Breast epithelium (tissue), 4 donors: ENCODE measurements at places on chromosomes 4 and X. TPM values are rescaled to one million over a fixed set of nuclear protein-coding genes. Genes with fewer than 3 reads are reported as not detected.
A peak's percentile ranks its signal among the peaks of the same experiment; 100 is the strongest.

Gene POU3F4
- total RNA-seq = not detected

Gene PCDH19
- total RNA-seq = 2.6 TPM

GRCh38 chr4:124710911-124711310 is 1.6 kb downstream of the ANKRD50 start:
- H3K4me3 ChIP-seq = peak overlapping the region; percentile 87
- no peaks in the 10 kb centered on the region for H3K36me3 ChIP-seq
- H3K27ac ChIP-seq = peak overlapping the region; percentile 99
- H3K27me3 ChIP-seq = no peaks in the 10 kb centered on the region

DNA sequence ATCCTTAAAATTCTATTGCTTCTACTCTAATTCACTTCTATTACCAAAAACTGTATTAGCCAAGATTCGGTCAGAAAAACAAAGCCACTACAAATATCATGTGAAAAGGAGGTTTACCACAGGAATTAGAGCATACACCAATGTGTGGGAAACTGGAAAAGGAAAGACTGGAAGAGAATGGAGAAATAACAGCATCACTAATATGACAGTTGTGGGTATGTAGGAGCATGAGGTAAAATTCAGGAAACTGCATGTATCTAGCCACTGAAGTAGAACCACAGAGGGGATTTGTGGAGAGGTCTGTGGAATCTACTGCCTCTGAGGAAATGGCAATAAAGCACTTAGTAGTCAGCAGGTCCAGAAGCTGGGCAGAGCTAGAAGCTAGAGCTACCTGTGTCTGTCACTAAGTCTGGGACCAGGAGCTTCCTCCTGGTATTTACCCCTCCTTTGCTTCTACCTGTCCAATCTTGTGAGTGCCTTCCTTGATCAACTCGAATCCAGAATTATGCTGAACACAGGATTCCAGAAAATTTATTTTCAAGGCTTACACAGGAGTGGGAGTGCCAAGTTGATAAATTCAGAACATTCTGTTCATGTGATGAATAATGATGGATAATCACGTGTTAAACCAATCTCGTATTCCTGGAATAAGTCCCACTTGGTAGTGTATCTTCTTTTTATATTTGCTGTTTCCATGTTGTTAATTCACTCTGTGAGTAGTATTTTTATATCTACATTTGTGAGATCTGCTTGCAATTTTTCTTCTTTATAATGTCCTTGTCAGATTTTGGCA is 52.6 kb downstream of the NAF1 start:
- H3K27me3 ChIP-seq = no peaks in the 10 kb centered on the region
- DNase-seq = no peak
- H3K4me3 ChIP-seq = no peak overlapping the region
- no peaks in the 10 kb centered on the region for H3K36me3 ChIP-seq
- no peaks in the 10 kb centered on the region for H3K4me1 ChIP-seq
- H3K27ac ChIP-seq = no peak overlapping the region

DNA sequence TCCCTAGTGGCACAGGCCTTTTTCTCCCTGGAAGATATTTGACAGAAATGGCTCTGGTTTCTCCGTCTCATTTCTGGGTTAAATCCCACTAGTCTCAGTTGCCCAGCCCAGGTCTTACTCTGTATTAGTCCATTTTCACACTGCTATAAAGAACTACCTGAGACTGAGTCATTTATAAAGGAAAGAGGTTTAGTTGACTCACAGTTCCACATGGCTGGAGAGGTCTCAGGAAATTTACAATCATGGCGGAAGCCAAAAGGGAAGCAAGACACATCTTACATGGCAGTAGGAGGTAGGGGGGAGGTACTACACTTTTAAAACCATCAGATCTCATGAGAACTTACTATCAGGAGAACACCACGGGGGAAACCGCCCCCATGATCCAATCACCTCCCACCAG is 81.9 kb downstream of the FHDC1 start:
- no peak for DNase-seq
- no peak overlapping the region for H3K4me3 ChIP-seq
- no peaks in the 10 kb centered on the region for H3K27me3 ChIP-seq
- no peaks in the 10 kb centered on the region for H3K4me1 ChIP-seq

GRCh38 chr4:125244848-125245450 is 69.8 kb upstream of the FAT4 start:
- no peak overlapping the region for H3K4me3 ChIP-seq
- DNase-seq = no peak
- H3K36me3 ChIP-seq = no peaks in the 10 kb centered on the region
- no peak overlapping the region for H3K27ac ChIP-seq

- DNase-seq = no peak
- no peak overlapping the region for H3K27ac ChIP-seq
- H3K27me3 ChIP-seq = no peaks in the 10 kb centered on the region
- H3K4me1 ChIP-seq = no peaks in the 10 kb centered on the region
- no peaks in the 10 kb centered on the region for H3K36me3 ChIP-seq
- H3K4me3 ChIP-seq = no peak overlapping the region
Measured at GRCh38 chr4:1821679-1822567, 28.8 kb downstream of the FGFR3 start.

Gene MAGEC1
- total RNA-seq = not detected

Gene TMEM150C
- 46.7 TPM for total RNA-seq

- H3K27me3 ChIP-seq = peaks cover 47% of the 10 kb centered on the region
- no peak overlapping the region for H3K4me3 ChIP-seq
- H3K27ac ChIP-seq = no peak overlapping the region
- no peaks in the 10 kb centered on the region for H3K4me1 ChIP-seq
Measured at GRCh38 chrX:25144043-25144940, 128.5 kb upstream of the ARX start.

DNA sequence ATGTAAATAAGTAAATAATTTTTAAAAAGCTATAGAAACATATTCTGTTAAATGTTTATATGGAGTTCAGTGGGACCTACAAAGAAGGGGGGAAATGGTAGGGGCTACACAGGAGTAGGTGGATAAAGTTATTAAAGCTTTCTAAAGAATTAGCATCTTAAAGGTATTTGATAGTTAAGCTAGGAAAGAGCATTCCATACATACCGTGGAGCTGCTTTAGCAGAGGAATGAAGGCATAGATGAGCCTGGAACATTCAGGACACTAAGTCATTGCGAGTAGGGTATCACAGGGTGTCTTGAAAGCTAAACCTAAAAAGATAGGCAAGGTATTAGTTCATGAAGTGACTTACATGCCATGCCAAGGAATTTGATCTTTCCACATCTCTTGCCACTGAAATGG is 60.4 kb downstream of the SLC10A6 start:
- no peaks in the 10 kb centered on the region for H3K36me3 ChIP-seq
- no peaks in the 10 kb centered on the region for H3K27me3 ChIP-seq

Gene ARSJ
- total RNA-seq = 1.1 TPM

DNA sequence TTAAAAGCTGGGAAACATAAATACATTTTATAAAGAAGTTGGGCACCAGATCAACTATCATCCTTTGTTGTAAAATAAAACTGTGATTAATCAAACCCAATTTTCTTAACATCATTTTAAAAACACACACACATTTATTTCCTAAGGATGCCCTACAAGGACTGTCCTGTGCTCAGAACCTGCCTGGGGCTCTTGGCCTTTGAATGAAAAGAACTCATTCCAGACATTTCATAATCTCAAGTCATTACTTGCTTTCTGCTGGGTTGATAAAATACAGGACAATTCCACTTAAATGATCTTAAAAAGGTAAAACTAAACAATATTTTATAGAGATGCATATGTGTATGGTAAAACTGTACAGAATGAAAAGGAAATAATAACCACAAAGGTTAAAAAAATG is 2.8 kb downstream of the SH3D19 start:
- no peak overlapping the region for H3K4me3 ChIP-seq
- no peaks in the 10 kb centered on the region for H3K4me1 ChIP-seq
- H3K36me3 ChIP-seq = no peaks in the 10 kb centered on the region
- DNase-seq = no peak
- no peaks in the 10 kb centered on the region for H3K27me3 ChIP-seq

GRCh38 chr4:184453365-184454160 is 20.8 kb downstream of the IRF2 start:
- peak overlapping the region; percentile 9 for H3K4me3 ChIP-seq
- peak overlapping the region; percentile 71 for H3K27ac ChIP-seq
- H3K36me3 ChIP-seq = no peaks in the 10 kb centered on the region
- DNase-seq = no peak

GRCh38 chrX:132677233-132677716 is 188.4 kb upstream of the MBNL3 start:
- no peaks in the 10 kb centered on the region for H3K4me1 ChIP-seq
- H3K4me3 ChIP-seq = no peak overlapping the region
- no peak overlapping the region for H3K27ac ChIP-seq
- DNase-seq = no peak
- H3K27me3 ChIP-seq = peaks cover 40% of the 10 kb centered on the region

Gene CCDC120
- total RNA-seq = 6.3 TPM

GRCh38 chrX:17580539-17581152 is 156.6 kb upstream of the SCML1 start:
- H3K27me3 ChIP-seq = peaks cover 27% of the 10 kb centered on the region
- DNase-seq = no peak
- H3K27ac ChIP-seq = no peak overlapping the region
- H3K4me3 ChIP-seq = no peak overlapping the region
- H3K4me1 ChIP-seq = no peaks in the 10 kb centered on the region

Gene NR3C2
- total RNA-seq = 8.0 TPM

GRCh38 chrX:84339507-84340364 is 151.7 kb upstream of the RPS6KA6 start:
- no peak overlapping the region for H3K27ac ChIP-seq
- no peak overlapping the region for H3K4me3 ChIP-seq
- H3K36me3 ChIP-seq = no peaks in the 10 kb centered on the region
- DNase-seq = no peak
- no peaks in the 10 kb centered on the region for H3K27me3 ChIP-seq
